ENCODE measurements at places on chromosomes 2 and 18.
A peak's percentile ranks its signal among the peaks of the same experiment; 100 is the strongest.

GRCh38 chr2:30981510-30981909, 156.7 kb downstream of the GALNT14 start:
- no peak for DNase-seq

DNA sequence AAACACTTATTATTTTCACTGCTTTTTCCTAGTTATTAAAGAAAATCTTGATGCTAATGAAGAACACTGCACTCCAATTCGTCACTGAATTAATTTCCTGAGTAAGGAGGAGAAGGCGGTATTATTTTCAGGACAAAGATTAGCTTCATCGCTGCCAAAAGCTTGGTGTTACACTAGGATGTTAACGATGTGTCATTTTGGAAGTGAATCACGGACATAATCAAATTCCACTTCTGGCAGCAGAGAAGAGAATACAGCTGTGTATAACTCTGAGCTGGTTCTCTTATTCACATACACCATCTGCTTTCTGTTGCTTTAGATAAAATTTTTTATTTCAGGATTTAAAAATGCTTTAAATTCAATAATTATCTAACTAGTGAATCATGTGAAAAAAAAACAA, 74.1 kb downstream of the SCG2 start:
- DNase-seq, result peak; percentile 69

- no peak for DNase-seq
Measured at GRCh38 chr18:55233857-55234256, 274.6 kb upstream of the CCDC68 start.

- no peak for DNase-seq
Measured at GRCh38 chr2:233901367-233901766, 15.8 kb upstream of the TRPM8 start.

DNA sequence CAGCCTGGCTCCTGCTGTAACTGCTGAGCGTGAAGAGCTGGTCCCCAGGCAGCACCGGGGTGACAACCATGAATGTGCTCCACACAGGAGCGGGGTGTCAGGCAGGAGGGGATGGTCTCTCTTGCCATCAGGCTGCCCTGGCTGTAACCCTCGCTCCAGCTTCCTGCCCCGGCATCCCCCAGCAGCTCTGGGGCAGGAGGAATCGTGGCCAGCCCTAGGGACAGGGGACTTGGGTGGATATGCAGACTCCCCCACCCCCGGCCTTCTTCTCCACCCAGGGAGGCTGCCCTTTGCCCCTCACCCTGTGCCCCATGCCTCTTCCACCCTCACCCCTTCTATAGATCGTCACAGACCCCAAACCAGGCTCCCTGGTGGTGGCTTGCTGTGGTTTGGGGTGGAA, 69.4 kb upstream of the SMAD7 start:
- no peak for DNase-seq

- DNase-seq, result no peak
Measured at GRCh38 chr2:151027151-151027550, 234.5 kb downstream of the RBM43 start.

GRCh38 chr2:238996331-238997136, 148.6 kb downstream of the TWIST2 start:
- DNase-seq, result no peak

- DNase-seq, result no peak
Measured at GRCh38 chr2:102434655-102435381, 11.9 kb downstream of the IL18RAP start.

GRCh38 chr2:8663997-8664396, 17.9 kb upstream of the ID2 start:
- DNase-seq, result no peak

DNA sequence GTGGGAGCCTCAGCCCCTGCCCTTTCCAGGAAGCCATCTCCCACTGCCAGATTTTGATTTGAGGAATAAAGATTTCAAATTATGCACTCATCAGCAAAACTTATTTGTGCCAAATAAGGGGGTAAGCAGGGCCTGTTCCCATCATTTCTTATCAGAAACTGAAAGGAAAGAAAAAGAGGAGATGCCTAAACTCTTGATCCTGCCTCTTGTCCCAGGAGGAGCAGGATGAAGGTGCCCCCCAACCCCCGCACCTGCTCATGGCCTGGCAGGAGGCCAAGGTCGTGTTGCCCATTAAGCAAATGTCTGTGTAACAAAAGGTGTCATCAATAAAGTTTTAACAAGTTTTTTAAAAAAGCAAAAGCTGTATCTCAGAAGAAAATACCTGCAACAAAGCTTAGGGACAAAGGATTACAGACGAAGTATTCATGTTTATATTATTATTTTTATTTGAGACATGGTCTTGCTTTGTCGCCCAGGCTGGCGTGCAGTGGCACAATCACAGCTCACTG, 80.0 kb downstream of the INPP5D start:
- no peak for DNase-seq

DNA sequence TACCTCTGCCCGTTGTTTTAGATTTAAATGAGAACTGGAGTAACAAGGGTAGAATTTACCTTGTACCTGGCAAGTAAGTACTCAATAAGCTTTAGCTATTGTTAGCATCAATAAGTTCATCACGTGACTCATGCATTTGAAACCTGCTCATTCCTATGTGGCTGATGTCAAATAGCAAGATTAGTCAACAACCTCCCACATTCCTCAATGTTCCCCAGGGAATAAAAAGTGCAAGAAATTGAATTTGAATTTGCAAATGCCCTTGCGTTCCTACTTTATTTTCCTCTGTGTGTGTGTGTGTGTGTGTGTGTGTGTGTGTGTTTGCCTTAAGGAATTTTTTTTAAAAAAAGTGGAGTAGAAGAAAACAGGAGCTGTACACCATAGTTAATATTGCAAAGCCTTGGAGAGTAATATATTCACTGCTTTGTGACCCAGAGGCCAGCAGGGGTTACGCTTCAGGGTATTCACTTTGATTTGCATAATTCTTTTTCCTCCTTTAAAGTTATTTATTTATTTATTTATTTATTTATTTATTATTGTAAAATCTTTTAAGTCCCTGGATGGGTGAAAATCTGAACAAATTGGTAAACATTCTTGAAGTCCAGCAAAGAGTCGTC, 43.9 kb upstream of the DNAH7 start:
- DNase-seq, result peak; percentile 96

GRCh38 chr2:18094277-18094676, 215.8 kb downstream of the KCNS3 start:
- no peak for DNase-seq

DNA sequence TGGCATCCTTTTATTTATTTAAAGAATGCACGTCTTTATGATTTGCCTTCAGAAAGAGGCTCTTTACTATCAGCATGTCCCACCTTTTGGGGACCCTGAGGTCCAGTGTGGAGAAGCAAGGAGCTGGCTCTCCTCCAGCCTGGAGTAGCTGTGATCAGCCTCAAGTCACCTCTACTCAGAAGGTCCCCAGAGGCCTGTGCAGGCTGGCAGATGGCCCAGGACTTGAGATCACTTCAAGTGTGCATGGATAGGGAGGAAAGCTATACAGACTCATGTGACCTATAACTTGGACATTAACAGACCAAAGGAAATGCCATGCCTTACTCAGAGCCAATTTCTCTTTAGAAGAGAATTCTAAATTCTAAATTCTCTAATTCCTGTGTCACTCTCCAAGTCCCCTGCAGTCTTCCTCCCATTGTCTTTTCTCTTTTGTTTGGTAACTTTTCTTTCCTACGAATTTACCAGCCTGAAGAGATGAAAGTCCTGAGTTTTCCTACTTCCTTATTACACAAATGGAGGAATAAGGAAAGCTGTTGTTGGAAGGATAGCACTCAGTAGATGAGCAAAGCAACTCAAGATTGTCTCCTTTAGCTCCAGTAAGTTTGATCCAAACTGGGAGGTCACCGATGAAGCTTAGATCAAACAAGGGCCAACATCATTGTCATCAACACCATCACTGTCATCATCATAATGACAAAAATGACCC, 163.9 kb downstream of the GFPT1 start:
- DNase-seq, result no peak

- DNase-seq, result no peak
Measured at GRCh38 chr2:177340158-177340557, 52.4 kb upstream of the AGPS start.

DNA sequence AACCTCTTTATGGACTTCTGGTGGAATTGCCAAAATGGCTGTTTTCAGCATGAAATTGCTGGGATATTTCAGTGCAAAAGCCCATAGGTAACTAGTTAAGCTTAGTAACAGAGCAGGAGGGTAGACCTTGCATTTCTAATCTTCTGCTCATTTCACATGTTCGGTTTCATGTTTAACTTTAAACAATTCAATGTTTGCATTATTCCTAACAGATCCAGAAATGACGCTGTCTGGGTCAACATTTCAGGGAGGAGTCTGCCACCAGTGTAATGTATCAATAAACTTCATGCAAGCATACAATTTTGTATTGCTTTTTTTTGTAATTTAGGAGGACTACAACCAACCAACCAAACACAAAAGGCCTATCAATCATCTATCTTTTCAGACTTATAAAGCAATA, 22.4 kb downstream of the CABYR start:
- DNase-seq, result no peak

GRCh38 chr18:8348051-8348720, 261.1 kb upstream of the RAB12 start:
- no peak for DNase-seq

- DNase-seq, result no peak
Measured at GRCh38 chr2:96877631-96878092, 7.8 kb upstream of the SEMA4C start.

- no peak for DNase-seq
Measured at GRCh38 chr18:27824841-27825681, 351.9 kb downstream of the CDH2 start.

DNA sequence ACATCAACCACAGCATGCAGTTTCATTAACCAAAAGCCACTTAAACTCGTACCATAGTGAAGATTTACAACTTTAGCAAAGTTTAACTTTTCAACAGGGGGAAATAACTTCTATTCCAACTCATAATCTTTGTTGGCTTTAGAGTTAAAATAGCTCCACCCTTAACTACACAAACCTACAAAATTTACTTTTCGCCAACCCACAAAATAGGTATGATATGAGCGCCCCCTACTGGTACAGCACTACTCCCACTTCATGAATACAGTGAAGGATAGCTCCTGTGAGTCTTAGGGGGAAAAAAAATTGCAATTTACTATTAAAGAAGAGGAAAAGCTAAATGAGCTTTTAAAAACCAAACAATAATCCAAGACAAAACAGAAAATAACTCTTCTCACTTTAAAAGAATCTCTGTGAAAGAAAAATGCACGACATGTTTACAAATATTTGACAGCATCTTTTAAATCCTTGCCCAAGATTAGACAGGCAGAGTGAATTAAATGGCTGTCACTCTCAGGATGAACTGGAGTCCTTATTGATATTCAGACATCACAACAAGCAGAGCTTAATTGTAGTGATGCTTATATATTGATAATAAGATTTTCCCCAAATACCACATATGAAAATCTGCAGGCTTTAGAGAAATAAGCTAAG, 32.2 kb downstream of the TMEFF2 start:
- DNase-seq, result peak; percentile 64

DNA sequence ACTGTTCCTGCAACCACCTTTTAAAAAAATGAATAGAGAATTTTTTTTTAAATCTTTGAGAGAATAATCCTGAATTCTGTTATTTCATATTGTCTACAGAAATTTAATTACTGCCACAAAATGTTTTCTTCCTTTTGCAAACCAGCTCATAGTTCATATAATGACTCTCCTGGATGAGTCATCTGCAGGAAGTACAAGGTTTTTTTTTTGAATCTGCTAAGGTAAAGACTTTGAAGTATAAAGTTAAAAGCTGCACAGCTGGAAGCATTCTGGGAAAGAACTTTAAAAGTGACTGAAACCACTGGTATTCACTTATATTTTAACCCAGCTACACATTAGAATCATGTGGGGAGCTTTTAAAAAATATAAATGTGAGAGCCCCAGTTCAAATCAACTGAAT, 25.4 kb downstream of the SESTD1 start:
- DNase-seq, result no peak

- no peak for DNase-seq
Measured at GRCh38 chr2:39512434-39512935, 75.4 kb upstream of the MAP4K3 start.

- DNase-seq, result no peak
Measured at GRCh38 chr2:196200557-196200956, 29.2 kb upstream of the STK17B start.

- DNase-seq, result no peak
Measured at GRCh38 chr2:144511937-144512336, 8.0 kb downstream of the ZEB2 start.

- no peak for DNase-seq
Measured at GRCh38 chr2:21792571-21792970, 668.8 kb downstream of the TDRD15 start.

GRCh38 chr2:65220432-65221131, 7.0 kb upstream of the ACTR2 start:
- no peak for DNase-seq

GRCh38 chr2:187838690-187839089, 284.5 kb upstream of the TFPI start:
- no peak for DNase-seq

GRCh38 chr2:208350610-208351009, 56.0 kb upstream of the PTH2R start:
- no peak for DNase-seq

GRCh38 chr18:49764032-49764431, 49.3 kb downstream of the ACAA2 start:
- no peak for DNase-seq

DNA sequence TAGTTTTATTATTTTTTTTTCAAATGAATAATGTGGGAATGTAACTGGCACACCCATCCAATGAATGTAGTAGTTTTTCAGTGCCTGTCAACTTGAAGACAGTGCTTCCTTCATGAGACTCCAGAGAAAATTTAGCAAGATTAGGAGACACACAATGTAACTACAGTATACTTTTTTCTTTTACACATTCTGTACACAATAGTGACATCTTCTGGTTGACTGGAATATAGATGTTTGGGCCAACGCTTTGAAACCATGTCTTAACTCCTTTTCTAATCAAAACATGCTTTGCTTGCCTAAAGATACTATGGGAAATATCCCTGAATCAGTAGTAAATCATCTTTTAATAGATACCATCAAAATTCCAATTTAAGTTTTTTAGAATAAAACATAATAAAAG, 229.5 kb upstream of the ZC3H15 start:
- peak; percentile 24 for DNase-seq

GRCh38 chr18:48735681-48736255, 196.9 kb downstream of the CTIF start:
- DNase-seq, result no peak

DNA sequence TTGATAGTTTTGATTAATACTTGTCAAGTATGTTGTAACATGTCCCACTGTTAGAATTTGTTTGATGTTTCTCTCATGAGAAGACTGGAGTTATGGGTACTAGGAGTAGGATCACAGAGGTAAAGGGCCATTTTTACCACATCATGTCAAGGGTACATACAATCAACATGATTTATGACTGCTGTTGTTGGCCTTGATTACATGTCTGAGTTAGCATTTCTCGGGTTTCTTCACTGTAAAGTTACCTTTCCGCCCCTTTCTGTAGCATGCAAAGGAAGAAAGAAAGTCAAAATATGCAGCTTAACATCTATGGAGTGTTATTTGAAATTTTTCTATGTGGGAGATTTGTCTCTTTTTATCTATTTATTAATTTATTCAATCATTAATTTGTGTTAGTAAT, 1456.4 kb downstream of the SUCLG1 start:
- DNase-seq, result no peak

GRCh38 chr18:11871501-11871900, 20.3 kb downstream of the CHMP1B start:
- DNase-seq, result no peak
